ENCODE measurements at places on chromosomes 11 and 22. TPM values are rescaled to one million over a fixed set of nuclear protein-coding genes. Genes with fewer than 3 reads are reported as not detected.

DNA sequence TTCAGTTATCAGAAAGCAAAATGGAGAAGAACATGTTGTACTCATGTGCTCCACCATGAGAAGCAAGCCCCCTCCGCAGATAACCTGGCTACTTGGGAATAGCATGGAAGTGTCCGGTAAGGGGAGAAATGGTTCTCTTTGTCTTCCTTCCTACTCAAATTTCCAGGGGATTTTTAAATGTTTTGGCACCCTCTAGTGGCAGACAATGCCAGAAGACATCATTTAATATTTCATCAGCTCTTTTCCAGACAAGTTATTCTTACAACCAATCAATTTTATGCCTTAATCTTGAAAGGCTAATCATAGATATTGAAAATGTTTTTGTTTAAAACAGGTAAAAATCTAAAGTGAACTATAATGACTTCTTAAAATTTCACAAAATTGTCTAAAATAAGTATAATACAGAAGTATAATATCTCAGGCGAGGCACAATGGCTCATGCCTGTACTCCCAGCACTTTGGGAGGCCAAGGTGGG, 15.7 kb downstream of the CRTAM start:
- peak; percentile 74 for DNase-seq

DNA sequence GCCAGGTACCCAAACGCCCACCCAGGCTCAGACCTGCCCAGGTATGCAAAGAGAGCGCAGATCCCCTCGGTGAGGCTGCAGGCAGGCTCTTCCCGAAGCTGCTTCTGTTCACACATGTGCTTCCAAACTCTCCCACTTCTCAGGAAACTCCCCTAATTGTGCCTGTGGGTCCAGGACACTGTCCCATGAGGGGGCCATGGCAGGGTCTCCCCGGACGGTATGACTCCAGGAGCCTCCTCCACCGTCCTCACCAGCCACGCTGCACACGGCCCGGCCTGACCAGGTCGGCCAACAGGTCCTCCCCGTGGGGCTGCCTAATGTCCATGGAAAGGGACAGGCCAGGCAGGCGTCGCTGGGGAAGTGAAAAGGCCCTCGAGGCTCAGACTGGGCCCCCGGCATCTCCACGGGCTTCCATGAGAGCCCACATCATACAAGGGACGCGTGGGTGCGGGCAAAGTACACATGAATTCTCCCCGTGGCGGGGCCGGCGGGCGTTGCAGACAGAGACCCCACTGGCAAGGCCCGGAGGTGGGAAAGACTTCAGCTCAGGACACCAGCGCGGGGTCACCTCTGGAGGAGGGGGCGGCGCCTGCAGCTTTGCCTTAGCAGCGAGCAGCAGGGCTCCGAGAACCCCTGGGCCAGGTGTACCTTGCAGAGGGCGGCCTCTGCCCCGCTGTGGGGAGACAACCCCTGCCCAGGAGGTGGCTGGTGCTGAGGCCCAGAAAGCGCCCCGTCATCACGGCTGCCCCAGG, 526.1 kb downstream of the BRD1 start:
- no peak for DNase-seq

DNA sequence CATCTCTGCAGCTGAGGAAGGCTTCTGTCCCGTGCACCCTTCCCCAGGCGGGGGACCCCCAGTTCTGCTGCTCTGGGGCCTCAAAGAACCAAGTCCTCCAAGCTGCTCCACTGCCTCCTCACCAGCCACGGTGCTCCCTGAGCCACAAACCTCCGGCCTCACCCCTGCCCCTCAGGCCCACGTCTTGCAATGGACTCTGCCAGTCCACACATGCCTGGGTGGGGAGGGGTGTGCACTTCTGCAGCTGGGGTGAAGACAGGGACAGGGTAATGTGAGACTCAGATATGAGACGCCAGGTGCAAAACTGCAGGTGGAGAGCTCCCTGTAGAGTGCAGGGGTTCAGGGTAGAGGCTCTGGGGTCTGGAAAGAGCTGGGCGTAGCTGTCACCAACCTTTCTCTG, 3.2 kb upstream of the PTDSS2 start:
- peak; percentile 24 for DNase-seq

DNA sequence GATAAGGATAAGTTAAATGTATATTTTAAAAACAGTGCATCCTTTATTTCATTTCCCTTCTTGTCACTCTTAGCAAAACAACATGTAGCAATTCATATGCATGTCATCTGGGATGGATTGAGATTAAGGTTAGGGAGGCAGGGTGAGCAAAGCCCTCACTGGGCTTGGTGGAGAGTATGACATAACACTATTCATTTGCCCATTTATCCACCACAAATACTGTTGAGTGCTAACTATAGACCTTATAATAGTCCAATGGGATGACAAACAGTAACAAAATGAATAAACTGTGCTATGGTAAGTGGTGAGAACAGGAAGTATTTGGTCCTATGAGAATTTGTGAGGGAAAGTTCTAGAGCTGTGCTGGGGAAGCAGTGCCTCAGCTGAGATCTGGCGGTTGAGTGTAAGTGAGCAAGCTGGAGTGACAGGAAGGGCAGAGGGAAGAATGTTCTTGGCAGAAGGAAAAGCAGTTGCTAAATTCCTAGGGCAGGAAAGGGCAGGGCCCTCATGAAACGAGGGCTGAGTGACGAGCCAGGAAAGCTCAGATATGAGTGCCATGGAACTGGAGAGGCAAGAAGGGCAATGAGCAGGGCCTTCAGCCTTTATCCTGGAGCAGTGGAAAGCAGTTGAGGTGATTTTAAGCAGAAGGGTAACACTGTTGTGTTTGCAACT, 6.7 kb downstream of the HSD17B12 start:
- no peak for DNase-seq

DNA sequence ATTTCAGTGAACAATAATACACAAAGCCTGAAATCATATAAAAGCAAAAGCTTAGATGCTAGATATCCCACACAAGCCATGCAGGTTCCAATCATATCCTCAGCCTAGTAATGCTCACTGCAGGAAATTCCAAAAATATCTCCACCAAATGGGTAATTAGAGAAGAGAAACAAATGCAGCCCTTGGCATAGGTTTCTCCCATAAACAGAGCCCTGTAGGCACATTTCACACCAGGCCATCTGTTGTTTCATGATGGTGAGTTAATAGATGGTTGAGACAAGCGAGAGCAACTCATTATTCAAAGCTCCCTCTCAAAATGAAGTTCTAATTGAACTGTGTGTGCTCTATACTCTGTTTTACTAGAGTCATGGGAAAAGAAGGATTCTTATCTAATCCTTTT, 154.6 kb upstream of the TRPC6 start:
- DNase-seq: no peak

Gene RASL10A
- 23.3 TPM for total RNA-seq

GRCh38 chr22:37996515-37997246, 12.3 kb upstream of the SOX10 start:
- DNase-seq: peak; percentile 33

Gene HMOX1
- total RNA-seq: 13.9 TPM

DNA sequence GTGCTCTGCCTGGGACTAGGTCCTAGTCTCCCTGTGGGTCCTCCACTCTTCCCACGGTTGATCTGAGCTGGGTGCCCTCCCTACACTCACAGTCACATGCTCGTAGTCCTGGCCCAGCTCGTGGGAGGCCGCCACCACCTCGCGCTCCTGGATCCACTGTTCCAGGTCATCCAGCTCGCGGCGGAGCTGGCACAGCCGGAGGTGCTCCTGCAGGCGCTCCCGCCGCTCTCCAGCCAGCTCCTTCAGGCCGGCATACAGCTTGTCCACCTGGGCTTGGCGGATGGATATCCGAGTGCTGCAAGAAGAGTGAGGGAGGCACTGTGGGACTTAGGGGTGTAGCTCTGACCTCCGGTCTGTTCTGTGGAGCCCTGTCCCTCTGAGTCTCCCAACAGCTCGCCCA, 14.8 kb upstream of the RBM4B start:
- no peak for DNase-seq
